ENCODE measurements at places on chromosomes 12 and 14. TPM values are rescaled to one million over a fixed set of nuclear protein-coding genes. Genes with fewer than 3 reads are reported as not detected.
A peak's percentile ranks its signal among the peaks of the same experiment; 100 is the strongest.

RNF212B gene
- not detected for total RNA-seq

CLEC9A gene
- 0.28 TPM for total RNA-seq

- no peak overlapping the region for H3K4me3 ChIP-seq
- no peak for DNase-seq
- peaks cover 3% of the 10 kb centered on the region for H3K4me1 ChIP-seq
- H3K36me3 ChIP-seq = no peaks in the 10 kb centered on the region
Observed at GRCh38 chr14:30125322-30125979, 197.8 kb upstream of the PRKD1 start.

DNA sequence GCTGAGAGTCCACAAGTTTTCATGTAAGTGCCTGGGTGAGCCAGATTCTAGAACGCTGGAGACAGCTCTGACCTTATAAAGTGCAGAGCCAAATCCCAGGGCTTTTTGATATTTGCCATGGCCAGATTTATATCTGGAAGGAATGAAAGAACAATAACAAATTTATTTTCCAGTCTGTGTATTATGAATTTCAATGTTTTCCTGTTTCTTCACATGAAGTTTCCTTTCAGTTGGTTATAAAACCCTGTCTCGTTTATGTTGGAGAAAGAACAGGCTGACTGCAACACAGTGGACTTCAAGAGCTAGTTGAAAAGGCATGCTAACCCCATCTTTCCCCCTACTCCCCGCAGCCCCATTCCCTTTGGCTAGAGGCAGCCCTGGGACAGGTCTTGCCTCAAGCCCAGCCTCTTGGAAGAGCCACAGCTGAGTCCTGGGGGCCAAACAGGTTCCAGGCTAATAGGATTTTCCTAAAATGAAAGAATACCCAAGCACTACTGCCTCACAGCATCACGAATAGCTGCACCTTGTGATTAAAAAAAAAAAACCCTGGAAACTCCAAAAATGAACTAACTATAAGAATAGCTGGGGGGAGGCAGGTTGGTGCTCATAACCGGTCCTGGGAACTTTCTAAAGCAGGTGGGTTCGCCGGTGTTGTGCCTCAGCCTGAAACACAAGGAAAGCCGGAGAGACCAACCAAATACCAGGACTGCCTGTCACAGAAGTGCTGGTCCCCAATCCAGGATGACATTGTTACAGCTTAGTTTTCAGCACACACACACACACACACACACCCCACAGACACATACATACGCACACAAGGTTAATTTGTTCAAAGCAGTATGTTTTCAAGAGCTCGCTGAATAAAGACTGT lies 1.5 kb downstream of the FBLN5 start:
- H3K27ac ChIP-seq = peak overlapping the region; percentile 11
- no peaks in the 10 kb centered on the region for H3K36me3 ChIP-seq
- peaks cover 11% of the 10 kb centered on the region for H3K27me3 ChIP-seq
- H3K4me1 ChIP-seq = peaks cover 5% of the 10 kb centered on the region
- peak overlapping the region; percentile 55 for H3K4me3 ChIP-seq

DNA sequence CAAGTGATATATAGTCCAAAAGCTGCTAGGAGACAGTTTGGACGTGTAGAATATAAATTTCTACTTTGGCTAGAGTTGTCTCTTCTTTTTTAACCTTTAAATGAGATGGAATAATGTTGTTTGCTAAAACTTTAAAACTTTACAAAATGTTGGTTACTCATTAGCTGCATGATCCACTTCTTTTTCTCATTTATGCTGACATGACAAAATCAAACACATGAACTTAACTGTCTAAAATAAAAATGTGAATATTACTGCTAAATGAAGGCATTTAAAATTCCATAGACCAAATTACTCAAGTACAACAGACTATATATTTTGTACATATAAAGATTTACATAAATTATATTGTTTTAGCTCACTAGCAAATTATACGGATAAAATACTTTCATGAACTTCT lies 135.9 kb upstream of the ABCD2 start:
- no peak for DNase-seq
- no peaks in the 10 kb centered on the region for H3K4me1 ChIP-seq
- H3K4me3 ChIP-seq = no peak overlapping the region
- H3K27me3 ChIP-seq = no peaks in the 10 kb centered on the region

HCAR3 gene
- total RNA-seq = 0.44 TPM

DNA sequence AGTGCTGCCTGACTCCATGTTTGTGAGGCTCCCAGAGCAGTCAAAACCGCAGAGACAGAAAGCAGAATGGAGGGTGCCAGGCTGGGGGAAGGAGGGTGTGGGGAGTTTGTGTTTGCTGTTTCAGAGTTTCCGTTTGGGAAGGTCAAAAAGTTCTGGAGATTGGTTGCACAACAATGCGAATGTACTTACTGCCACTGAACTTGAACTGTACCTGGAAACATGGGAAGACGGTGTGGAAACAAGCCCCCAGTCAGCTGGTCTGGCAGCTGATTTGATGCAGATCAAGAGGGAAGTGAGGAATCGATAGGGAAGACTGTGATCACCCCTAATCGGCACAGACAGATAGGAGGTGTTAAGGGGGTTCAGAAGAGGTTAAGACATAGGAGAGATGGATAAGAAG lies 35.3 kb upstream of the INF2 start:
- DNase-seq = no peak
- H3K4me3 ChIP-seq = no peak overlapping the region
- peaks cover 18% of the 10 kb centered on the region for H3K4me1 ChIP-seq
- H3K27ac ChIP-seq = no peak overlapping the region
- H3K27me3 ChIP-seq = no peaks in the 10 kb centered on the region
- H3K36me3 ChIP-seq = peaks cover 6% of the 10 kb centered on the region

DTX1 gene
- total RNA-seq = 14.4 TPM

- peaks cover 26% of the 10 kb centered on the region for H3K4me1 ChIP-seq
- H3K27me3 ChIP-seq = peaks cover 9% of the 10 kb centered on the region
- no peak overlapping the region for H3K4me3 ChIP-seq
- H3K36me3 ChIP-seq = no peaks in the 10 kb centered on the region
- no peak overlapping the region for H3K27ac ChIP-seq
- DNase-seq = no peak
Observed at GRCh38 chr12:104454997-104455396, 1.8 kb upstream of the CHST11 start.

FBXO34 gene
- 32.6 TPM for total RNA-seq

GRCh38 chr12:120260607-120261006 lies 4.9 kb downstream of the PXN start:
- H3K27ac ChIP-seq = no peak overlapping the region
- no peaks in the 10 kb centered on the region for H3K27me3 ChIP-seq
- DNase-seq = no peak
- H3K36me3 ChIP-seq = peaks cover 3% of the 10 kb centered on the region
- peaks cover 82% of the 10 kb centered on the region for H3K4me1 ChIP-seq

DNA sequence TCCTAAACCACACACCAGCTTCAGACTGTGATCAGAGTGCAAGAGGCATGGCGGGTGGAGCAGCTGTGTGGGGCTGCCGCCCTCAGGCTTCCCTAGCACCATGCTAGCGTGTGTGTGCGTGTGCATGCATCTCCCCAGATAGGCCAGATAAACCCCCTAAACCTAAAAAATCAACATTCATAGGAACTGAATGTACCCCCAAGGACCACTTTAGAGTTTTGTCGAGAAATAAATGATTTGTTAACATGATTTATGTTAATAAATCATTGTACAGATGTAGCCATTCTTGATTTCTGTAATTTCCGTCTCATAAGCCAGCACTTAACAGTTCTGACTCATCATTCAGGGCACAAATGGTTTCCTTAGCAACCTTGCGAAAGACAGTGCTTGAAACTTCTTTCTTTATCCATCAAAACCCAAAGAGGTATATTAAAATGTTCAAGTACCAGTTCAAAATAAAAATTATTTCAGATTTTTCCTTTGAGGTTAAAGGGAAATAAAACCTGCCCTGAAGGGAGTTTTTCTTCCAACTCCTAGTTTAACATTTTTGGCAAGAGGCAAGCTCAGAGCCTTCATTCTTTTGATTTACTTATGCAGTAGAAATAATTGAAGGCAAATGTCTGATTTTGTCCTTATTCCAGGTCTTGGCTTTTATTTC lies 206.2 kb upstream of the RGS6 start:
- H3K4me1 ChIP-seq = peaks cover 8% of the 10 kb centered on the region
- no peak overlapping the region for H3K4me3 ChIP-seq
- no peak overlapping the region for H3K27ac ChIP-seq
- peaks cover 22% of the 10 kb centered on the region for H3K36me3 ChIP-seq

- DNase-seq = peak; percentile 10
- H3K4me1 ChIP-seq = no peaks in the 10 kb centered on the region
- H3K36me3 ChIP-seq = no peaks in the 10 kb centered on the region
- no peak overlapping the region for H3K27ac ChIP-seq
Observed at GRCh38 chr12:64175254-64175945, 46.7 kb downstream of the KICS2 start.

LRP1 gene
- 182 TPM for total RNA-seq

All from spinal cord (tissue), 10 donors.